ENCODE measurements at places on chromosomes 6 and 20.

GRCh38 chr20:63689046-63690002 lies 7.1 kb upstream of the TNFRSF6B start:
- no peak for DNase-seq

- DNase-seq, result no peak
Observed at GRCh38 chr6:148758492-148758891, 11.7 kb downstream of the UST start.

DNA sequence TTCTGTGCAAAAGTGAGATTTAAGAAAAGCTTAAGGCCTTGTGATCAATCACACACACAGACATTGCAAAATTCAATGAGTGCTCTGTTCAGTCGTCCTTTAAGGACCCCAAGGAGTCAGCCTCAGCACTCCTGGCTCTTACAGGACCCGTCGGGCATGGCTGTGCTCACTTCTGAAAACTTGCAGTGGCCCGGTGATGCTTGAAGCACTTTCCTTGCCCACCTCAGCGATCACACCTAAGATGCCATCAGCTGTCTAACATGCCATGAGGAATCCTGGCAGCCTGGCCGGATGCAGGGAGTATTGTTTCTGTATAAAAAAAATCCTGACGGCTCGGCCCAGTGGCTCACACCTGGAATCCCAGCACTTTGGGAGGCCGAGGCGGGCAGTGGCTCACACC lies 101.4 kb upstream of the LAMP5 start:
- DNase-seq, result no peak

GRCh38 chr6:136087986-136088385 lies 162.1 kb downstream of the MTFR2 start:
- no peak for DNase-seq

DNA sequence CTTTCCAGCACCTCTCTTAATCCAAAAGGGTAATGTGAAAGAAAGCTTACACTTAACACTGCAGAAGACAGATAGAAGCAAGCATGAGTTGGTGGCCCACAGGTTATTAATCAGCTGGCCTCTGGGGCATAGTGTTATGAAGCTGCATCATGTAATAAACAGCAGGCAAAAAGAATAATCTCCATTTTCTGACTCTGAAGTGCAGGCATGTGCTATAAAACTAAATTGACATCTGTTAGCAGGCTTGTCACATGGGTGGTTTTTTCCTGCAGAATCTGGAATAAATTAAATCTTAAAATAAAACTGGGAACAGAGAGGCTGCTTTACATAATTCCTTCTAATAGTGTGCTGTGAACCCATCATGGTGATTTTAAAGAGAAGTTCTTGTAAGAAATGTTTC lies 73.3 kb downstream of the METTL24 start:
- DNase-seq, result no peak

DNA sequence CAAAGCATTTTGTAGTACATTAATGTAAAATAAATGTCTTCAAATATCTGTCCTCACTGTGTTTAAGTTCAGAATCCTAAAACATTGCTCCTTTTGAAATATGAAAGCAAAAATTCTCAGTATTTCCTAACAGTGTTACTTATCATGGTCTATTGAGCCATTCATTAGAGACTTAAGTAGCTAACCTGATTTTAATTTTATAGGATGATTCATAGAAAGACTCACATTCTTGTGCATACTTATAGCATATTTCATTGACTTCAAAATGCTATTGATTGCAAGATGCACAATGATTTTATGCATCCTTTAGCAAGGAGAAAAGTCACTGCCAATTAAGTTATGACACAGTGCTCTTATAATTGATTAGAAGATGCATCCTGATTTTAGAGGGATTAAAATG lies 85.7 kb downstream of the HIVEP1 start:
- no peak for DNase-seq

GRCh38 chr6:22029171-22029570 lies 267.7 kb downstream of the PRL start:
- DNase-seq, result no peak

DNA sequence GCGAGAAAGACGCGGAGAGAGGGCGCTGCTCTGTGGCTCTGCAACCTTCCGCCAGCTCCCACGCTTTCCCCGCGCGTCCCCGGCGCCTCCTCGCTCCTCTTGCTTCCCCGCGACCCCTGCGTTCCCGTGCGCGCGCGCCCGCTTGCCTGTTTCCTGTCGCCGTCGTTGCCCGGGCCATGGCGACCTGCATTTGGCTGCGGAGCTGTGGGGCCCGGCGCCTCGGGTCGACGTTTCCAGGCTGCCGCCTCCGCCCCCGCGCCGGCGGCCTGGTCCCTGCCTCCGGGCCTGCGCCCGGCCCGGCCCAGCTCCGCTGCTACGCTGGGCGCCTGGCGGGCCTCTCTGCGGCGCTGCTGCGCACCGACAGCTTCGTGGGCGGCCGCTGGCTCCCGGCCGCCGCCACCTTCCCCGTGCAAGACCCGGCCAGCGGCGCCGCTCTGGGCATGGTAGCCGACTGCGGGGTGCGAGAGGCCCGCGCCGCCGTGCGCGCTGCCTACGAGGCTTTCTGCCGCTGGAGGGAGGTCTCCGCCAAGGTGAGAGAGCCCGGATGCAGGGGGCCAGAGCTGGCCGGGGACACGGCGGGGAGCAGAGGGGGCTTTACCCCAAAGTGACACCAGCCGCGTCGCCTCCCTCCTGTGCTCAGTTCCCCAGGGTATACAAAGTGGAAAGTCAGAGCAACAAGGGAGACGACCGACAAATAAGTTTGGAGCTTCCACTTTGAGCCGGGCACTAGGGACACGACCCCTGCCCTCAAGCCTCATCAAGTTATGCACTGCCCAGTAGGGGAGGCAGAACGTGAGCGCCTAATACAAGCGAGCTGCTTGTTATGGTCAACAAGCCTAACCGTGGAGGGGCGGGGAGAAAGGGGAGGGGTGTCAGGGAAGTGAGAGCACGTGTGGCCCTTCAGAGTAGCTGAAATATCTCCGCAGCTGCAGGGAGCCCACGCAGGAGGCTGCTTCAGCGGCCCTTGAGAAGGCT lies at the start of gene ALDH5A1:
Gene ALDH5A1, plus strand, starts transcription at position 149 of the 975 bp plus-strand sequence. Its CDS starts 28 bp downstream, at position 177.
- DNase-seq, result peak; percentile 73

DNA sequence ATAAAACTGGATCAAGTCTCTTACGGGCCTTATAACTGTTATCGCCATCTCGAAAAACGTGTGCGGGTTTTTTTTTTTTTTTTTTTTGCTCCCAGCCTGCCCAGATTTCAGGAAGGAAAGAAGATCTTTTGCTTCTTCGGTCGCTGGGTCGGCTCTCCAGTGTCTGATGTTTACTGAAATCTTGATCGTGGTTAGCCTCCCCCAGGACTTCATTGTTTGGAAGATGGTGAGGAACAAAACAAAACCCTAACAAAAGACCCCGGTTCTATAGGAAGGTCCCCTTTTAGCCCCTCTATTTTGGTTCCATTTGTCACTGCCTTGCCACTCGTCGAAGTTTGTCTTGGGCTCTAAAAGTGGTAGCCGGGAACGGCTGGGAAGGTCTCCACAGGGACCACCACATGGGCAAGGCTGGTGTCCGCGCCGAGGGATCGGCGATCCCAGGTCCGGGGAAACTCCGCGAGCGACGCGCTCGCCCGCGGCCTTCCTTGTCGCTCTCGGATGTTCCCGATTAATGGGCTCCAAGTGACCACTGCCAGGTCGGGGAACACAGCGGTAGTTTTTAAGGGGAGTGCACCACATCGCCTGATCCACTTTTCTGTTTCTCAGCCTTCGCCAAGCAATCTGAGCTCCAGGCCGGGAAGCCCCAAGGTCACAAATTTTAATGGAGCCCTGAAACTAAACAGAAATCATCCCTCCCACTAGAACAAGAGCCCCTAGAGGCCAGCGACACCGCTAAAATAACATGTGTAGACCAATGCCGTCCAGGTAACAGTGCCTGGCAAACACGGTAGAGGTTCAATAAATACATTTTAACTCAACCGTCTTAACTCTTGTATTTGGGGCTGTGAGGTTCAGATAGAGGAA lies 27.0 kb downstream of the TRIM27 start:
- DNase-seq, result peak; percentile 69
